H9 (cell line): ENCODE measurements at places on chromosomes 1 and 21.

DNA sequence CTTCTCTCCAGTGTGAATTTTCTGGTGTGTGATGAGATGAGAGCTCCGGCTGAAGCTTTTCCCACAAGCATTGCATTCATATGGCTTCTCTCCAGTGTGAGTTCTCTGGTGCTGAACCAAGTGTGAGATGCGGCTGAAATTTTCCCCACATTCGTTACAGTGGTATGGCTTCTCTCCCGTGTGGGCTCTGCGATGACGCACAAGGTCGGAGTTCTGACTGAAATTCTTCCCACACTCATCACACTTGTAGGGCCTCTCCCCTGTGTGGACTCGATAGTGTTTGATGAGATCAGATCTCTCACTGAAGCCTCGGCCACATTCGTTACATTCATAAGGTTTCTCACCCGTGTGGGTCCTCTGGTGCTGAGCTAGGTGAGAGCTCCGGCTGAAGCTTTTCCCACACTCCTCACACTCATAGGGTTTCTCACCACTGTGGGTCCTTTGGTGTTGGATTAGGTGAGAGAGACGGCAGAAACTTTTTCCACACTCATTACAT is 7.4 kb downstream of the ZNF436 start:
- DNase-seq, result no peak

- DNase-seq, result no peak
Observed at GRCh38 chr1:86875722-86876121, 38.2 kb downstream of the SELENOF start.

- DNase-seq, result no peak
Observed at GRCh38 chr21:33984021-33984481, 68.4 kb upstream of the ATP5PO start.

DNA sequence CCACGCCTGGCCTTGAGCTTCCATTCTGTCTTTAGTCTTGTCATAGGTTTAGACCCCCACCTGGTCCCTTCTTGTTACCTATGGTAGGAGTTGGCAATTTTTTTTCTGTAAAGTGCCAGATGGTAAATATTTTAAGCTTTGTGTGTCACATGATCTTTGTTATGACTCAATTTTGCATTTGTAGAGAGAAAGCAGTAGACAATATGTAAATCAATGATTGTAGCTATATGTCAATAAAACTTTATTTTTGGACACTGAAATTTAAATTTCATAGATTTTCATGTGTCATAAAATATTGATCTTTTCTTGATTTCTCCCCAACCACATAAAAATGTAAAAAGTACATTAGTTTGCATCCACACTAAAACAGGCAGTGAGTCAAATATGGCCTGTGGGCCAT is 8.0 kb downstream of the MKNK1 start:
- DNase-seq, result no peak

GRCh38 chr1:46996659-46997281 is 26.7 kb upstream of the CYP4X1 start:
- DNase-seq, result no peak

GRCh38 chr1:235650341-235651169 is 971 bp upstream of the GNG4 start:
- DNase-seq, result peak; percentile 77

GRCh38 chr1:94332516-94332915 is 85.7 kb upstream of the ABCD3 start:
- no peak for DNase-seq

GRCh38 chr1:45299981-45300668 is 26.6 kb upstream of the HPDL start:
- peak; percentile 58 for DNase-seq

DNA sequence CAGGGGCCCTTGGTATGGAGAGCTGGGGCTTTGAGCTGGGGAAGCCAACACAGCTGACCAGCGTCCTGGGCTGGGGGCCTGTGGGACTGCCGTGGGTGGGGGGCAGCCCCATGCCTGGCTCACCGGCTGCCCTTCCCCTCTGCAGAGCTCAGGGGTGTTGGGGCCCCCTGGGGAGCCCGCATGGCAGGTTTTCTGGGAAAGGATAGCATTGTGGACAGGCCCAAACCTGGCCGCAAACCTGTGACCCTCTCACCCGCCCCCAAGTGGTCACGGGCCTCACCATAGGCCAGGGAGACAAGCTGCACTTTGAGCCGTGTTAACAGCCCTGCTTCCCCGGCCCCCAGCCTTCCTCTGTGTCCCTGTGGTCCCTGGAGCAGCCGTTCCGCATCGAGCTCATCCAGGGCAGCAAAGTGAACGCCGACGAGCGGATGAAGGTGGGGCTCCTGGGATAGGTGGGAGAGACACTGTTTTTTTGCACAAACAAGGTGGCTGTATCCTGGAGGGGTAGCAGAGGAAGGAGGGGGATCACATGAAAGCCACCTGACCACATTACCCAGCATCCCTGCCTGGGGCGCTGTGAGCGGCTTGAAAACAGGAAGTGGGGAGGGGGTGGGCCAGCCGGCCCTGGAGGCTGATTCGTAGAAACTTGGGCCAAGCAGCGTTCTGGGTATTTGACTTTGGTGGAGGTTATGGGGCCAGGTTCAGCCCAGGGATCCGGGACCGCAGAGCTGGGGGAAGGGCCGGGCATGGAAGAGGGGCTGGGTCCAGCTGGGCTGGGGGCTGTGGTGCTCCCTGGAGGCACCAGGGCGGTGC is 65.9 kb downstream of the PIK3CD start:
- peak; percentile 78 for DNase-seq

DNA sequence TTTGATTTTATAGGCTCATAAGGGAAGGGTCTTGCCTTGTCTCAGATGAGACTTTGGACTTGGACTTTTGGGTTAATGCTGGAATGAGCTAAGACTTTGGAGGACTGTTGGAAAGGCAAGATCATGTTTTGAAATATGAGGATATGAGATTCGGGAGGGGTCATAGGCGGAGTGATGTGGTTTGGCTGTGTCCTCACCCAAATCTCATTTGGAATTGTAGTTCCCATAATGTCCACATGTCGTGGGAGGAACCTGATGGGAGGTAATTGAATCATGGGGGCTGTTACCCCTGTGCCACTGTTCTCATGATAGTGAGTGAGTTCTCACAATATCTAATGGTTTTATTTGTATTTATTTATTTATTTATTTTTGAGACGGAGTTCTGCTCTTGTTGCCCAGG is 6.9 kb upstream of the CSDE1 start:
- DNase-seq, result no peak

- DNase-seq, result no peak
Observed at GRCh38 chr1:213089924-213090677, 39.1 kb downstream of the RPS6KC1 start.

DNA sequence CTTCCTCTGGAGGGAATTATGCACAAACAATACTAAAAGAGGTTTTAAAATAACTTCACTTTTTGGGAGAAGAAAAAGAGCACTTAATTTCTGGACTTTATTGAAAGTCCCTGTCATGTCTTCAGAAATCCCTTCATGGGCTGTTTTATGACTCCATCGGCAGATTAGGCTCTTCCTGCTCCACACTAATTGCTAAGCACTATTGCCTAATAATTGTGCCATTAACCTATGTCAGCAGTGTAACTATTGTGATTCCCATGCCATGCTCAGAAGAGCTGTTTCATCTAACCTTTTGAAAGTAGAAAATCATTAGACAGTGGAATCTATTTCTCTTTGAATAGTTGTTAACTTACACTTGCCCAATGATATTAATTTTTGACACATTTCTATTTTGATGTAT is 489.3 kb upstream of the RUNX1 start:
- DNase-seq, result no peak

DNA sequence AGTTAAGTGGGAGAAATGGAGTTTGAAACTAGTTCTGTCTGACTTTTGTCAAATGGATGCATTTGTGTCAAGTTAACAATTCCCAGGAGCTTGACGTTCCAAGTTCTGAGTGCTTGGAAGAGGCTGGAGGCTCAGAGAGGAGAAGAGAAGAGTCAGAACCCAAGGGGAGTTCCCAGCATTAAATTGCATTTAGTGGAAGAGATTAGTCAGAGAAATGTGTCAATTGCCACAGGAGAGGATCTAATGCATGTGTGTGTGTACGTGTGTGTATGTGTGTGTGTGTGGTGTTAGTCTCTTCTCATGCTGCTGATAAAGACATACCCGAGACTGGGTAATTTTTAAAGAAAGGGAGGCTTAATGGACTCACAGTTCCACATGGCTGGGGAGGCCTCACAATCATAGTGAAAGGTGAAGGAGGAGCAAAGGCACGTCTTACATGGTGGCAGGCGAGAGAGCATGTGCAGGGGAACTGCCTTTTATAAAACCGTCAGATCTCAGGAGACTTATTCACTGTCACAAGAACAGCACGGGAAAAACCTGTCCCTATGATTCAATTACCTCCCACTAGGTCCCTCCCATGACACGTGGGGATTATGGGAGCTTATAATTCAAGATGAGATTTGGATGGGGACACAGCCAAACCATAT is 101.5 kb upstream of the TMEM51 start:
- no peak for DNase-seq

- peak; percentile 21 for DNase-seq
Observed at GRCh38 chr1:30919025-30919881, 10.7 kb upstream of the SDC3 start.

- no peak for DNase-seq
Observed at GRCh38 chr21:33238565-33239255, 9.0 kb downstream of the IFNAR2 start.

- DNase-seq, result peak; percentile 97
Observed at GRCh38 chr1:154974808-154975408, 427 bp downstream of the CKS1B start.

GRCh38 chr1:54528613-54529012 is 19.4 kb upstream of the ACOT11 start:
- DNase-seq, result no peak

DNA sequence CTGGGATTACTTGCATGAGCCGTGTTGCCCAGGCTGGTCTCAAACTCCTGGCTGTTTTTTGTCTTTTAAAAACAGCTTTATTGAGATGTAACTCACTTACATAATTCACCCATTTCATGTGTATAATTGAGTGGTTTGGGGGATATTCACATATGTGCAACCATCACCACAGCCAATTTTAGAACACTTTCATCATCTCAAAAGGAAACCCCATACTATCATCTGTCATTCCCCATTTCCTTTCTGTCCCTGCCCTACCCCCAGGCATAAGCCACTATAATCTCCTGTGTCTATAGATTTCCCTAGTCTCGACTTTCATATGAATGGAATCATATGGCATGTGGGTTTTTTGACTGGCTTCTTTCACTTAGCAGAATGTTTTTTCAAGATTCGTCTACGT is 43.3 kb downstream of the GPR137B start:
- DNase-seq, result no peak

- DNase-seq, result no peak
Observed at GRCh38 chr1:238568735-238569134, 678.0 kb upstream of the ZP4 start.

GRCh38 chr1:226589008-226589733 is 40.6 kb downstream of the STUM start:
- DNase-seq, result no peak

DNA sequence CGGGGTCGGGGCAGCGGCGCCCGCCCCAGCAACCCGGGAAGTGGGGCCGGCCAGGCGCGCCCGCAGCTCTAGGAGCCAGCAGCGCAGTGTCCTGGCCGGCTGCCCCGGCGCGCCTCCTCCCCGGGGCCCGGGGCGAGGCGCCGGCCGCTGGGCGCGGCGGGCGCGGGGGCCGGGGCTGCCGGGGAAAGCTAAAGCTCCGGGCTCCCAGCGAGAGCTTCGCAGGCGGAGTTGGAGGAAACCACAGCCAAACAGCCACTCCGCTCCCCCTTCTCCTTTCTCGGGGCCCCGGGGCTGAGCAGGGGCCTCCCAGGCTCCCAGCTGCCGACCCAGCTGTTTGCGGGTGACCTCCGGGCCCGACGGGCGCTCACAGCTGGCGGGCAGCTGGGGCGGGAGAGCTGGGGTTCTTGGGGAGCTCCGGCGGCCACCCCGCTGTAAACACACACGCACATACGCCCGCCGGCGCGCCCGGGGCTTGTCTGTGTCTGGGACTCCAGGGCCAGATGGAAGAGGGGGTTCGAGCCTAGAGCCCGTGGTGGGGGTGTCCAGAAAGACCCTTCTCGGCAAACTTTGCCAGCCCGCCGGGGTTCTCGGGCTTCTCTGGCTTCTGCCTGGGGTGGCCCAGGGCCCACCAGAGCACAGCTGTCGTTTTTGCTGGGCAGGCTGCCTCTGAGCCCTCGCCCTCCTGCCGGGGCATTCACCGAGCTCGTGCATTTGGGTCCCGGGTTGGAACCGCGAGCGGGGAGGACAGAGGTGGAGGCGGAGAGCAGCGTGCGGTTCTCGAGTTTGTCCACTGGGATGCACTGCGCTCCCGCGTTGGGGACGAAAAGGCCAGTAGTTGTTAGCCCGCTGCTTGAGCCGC is 1.5 kb downstream of the AJAP1 start:
- DNase-seq, result peak; percentile 80

- no peak for DNase-seq
Observed at GRCh38 chr1:173688300-173688699, 18.6 kb upstream of the ANKRD45 start.

DNA sequence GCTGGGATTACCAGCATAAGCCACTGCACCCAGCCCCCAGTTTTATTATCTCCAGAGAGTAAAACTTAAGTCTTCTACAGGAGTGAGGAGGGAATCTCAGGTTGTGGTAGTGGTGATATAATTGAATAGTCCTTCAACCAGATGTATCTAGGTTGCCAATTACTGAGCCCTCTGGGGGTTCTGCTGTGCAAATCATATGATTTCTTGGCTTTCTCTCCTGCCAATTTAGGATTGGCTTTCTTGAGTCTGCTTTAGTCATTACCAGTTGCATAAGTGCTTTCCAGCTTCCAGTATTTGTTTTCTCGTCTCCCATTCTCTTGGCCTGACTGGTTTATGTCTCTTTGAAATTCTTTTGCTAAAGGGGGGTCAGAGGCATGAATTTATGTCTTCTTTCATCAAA is 11.1 kb downstream of the CPT2 start:
- no peak for DNase-seq

- DNase-seq, result no peak
Observed at GRCh38 chr1:20010016-20010415, 30.6 kb upstream of the PLA2G2A start.

DNA sequence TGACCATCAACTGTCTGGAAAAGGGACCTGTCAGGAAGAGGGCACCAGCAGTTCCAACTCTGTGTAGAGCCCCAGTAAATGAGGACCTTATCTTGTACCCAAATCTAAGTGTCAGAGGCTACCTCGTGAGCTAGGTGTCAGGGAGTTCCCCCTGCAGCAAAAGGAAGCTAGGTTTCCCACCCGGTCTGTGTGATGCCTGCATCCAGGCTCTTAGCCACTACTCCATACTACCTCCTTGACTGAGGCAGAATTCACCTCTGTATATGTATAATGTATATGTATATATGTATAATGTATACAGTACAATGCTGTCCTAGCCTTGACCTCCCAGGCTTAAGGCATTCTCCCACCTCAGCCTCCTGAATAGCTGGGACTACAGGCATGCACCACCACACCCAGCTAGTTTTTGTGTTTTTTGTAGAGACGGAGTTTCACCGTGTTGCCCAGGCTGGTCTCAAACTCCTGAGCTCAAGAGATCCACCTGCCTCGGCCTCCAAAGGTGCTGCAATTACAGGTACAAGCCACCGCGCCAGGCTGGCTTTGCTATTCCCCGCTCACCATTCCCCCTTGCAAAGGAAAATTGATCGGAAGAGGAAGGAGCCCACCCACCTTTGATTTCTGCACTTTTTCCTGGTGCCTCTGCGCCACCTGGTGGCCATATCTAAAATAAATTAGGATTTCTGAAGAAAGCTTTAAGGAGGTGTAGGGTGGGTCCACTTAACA is 15.7 kb upstream of the LUZP1 start:
- DNase-seq, result peak; percentile 78

- DNase-seq, result peak; percentile 32
Observed at GRCh38 chr1:16118706-16119105, 37.2 kb downstream of the EPHA2 start.

- peak; percentile 66 for DNase-seq
Observed at GRCh38 chr1:36542962-36543515, 60.3 kb upstream of the CSF3R start.
